Stimulated activated CD8-positive, alpha-beta memory T cell treated with anti-CD3 and anti-CD28 coated beads, Interleukin-12 subunit alpha, Interleukin-12 subunit beta, amount 100 ng/mL, for 4 hours (primary cell): ENCODE measurements at places on chromosomes 1 and 21.

GRCh38 chr1:151972542-151973248, 21.0 kb downstream of the S100A10 start:
- no peak for DNase-seq

- no peak for DNase-seq
Measured at GRCh38 chr1:1582585-1583346, 8.1 kb upstream of the SSU72 start.

DNA sequence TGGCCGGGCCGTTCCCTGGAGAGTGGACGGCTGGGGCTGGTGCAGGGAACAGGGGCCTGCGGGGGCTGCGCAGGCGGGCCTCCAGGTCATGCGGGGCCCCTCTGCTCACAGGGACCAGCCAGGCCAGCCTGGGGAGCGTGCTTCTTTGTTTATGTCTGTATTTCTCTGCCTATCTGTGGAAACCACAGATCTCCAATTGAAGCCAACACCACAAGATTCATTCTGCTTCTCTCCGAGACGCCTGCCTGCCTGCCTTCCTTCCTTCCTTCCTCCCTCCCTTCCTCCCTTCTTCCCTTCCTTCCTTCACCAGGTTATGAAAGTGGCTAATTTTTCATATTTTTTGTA, 39.9 kb upstream of the HMGN1 start:
- DNase-seq, result no peak

DNA sequence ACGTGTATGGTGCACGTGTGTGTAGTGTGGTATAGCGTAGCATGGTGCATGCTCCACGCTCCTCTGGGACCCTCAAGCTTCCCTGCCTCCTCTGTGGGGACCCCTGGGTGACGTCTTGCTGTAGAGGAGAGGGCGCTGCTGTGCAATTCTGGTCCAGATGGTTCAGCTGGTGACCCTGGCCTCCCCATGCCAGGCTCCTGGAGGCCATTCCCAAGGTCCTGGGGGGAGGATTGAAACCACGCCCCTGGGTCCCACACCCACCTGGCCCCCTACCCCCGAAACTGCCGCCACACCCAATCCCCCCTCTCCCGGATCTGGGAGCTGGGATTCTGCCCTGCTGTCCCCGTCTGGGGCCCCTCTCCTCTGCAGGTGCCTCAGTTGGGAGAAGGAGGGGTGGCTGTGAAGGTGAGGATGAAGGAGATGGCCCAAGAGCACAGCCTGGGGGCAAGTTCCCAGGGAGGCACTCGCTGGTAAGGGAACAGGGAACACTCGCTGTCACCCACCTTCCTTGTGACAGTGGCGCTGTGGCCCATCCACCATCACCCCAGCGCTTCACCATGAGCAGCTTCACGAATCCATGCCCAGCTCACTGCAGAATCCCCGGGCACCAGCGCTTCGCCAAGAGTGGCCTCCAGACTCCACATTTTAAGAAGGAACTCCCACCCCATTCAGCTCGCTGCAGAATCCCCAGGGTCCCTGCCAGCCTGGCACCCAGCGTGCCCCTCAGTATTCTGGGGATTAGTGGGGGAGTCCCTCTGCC, 38.0 kb downstream of the WDR4 start:
- no peak for DNase-seq

DNA sequence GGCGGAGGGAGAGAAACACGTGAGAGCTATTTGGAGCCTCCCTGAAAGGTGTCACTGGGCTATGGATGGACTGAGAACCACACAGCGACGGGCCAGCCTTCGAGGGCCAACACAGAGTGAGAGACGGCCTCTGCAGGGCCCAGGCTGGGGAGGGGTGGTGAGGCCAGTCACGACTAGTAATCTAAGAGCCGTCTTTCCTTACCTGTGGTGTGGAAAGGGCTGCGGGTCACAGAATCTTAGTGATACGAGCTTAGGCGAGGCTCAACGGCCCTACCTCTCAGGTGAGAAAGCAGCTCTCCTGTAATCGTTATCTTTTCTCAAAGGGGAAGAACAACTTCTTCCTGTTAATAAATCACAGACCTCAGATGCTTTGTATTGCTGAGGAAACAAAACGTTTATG, 33.4 kb upstream of the COX20 start:
- no peak for DNase-seq

GRCh38 chr21:25967181-25967900, 203.2 kb downstream of the APP start:
- DNase-seq, result no peak

GRCh38 chr1:39497585-39497984, 6.1 kb downstream of the BMP8A start:
- DNase-seq, result no peak
